Chondrocyte (in vitro differentiated cells): ENCODE measurements at places on chromosomes 16 and 17. TPM values are rescaled to one million over a fixed set of nuclear protein-coding genes. Genes with fewer than 3 reads are reported as not detected.

Gene PABPN1L
- total RNA-seq, result not detected in 3 replicates

- no peak for DNase-seq
Measured at GRCh38 chr17:33057564-33057963, 65.9 kb downstream of the SPACA3 start.

Gene TBC1D3K
- total RNA-seq, result not detected in 3 replicates

DNA sequence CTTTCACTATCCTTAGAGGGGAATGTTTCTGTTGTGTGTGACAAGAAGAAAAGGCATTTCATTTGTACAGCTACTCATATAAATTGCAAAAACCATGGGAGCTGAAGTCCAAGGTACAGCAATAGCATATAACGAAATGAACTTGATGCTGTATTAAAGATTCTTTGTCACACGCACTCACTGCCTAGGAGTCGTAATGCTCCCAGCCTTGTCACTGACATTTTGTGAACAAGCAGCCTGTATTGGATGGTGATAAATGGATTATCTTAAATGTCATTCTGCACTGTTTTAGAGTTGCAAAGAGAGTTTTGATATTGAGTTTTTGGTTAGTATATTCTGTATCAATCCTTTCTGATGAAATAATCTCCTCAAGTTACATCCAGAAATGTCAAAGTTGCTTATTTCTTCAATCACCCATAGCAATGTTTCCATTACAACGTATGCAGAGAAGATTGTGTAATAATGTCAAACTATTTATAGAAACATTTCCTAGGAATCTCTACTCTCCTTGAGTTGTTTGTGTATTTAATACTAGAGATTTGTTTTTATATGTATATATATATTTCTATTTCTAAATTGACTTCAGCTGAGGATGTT lies 270.6 kb downstream of the FTO start:
- no peak for DNase-seq

Gene MT1G
- total RNA-seq, result 1.1 TPM in 2 of 3 replicates, not detected in the other

Gene KRT25
- total RNA-seq, result not detected in 3 replicates

- no peak for DNase-seq
Measured at GRCh38 chr16:27245276-27246172, 23.0 kb downstream of the NSMCE1 start.

- DNase-seq, result no peak
Measured at GRCh38 chr17:73695035-73695738, 50.9 kb upstream of the SDK2 start.

Gene RPL26
- total RNA-seq, result 1,065 to 1,130 TPM (median 1,086 TPM) in 3 replicates

DNA sequence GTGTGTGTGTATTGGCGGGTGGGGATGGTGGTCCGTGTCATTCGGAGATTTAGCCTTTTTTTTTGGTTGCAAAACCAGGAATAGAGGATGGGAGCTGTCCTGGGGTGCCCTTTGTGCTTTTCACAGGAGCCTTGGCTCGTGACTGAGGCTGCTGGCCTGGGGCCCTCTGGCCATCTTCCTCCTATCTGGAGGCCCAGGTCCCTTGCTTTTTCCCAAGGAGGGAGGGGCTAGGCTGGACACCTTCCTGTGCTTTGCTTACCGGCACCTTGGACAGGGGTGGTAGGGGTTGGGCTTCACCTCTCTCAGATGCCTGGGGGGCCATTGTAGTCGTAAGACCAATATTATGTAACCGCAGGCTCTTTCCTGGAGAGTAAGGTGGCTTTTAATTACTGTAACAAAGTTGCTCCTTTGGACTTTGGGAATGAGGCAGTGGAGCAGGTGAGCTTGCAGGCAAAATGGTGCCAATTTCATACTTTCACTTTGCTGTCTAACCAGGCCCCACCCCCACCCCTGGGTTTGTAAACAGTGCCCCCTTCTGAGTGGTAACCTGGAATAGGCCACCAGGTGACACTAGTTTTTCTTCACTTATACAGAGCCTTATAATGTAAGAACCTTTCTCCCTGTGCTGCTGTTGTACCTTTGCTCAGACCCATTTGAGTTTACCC lies 1.2 kb downstream of the DYNLL2 start:
- no peak for DNase-seq

GRCh38 chr17:52106638-52107261 lies 51.8 kb downstream of the CA10 start:
- DNase-seq, result no peak

- DNase-seq, result no peak
Measured at GRCh38 chr17:35548978-35549377, 11.5 kb upstream of the SLFN12L start.

DNA sequence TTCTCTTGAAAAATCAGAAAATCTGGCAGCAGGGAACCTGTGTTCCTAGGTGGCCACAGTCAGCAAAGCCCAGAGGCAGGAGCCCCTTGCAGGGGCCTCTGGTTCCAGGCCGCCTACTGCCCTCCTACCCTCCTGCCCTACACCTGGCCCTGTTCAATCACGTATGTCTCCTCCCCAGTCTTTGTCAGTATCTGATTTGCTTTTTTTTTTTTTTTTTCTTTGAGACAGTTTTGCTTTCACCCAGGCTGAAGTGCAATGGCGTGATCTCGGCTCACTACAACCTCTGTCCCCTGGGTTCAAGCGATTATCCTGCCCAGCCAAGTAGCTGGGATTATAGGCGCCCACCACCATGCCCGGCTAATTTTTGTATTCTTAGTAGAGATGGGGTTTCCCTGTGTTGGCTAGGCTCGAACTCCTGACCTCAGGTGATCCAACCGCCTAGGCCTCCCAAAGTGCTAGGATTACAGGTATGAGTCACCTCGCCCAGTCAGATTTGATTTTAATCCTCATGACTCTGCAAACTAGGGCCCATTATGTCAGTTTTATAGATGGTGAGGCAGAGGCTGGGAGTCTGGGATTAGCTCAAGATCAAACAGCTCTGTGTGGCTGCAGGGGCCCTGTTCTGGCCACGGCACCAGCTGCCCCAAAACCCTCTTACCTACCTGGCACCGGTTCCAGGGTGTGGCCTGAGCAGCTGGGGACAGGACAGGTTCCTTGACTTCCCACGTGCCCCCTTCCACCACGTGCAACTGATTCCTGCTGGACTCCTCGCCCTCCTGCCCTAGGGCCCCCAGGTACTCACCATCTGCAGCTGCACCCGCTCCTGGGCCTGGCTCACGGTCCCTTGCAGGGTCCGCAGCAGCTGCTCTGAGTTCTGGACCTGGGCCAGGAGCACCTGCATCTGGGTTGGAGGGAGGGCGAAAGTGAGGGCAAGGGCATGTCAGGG lies 14.7 kb downstream of the RABEP2 start:
- DNase-seq, result no peak

- DNase-seq, result no peak
Measured at GRCh38 chr17:8806253-8806925, 7.2 kb upstream of the MFSD6L start.
